ENCODE measurements at places on chromosomes 1 and 21.
A peak's percentile ranks its signal among the peaks of the same experiment; 100 is the strongest.

DNA sequence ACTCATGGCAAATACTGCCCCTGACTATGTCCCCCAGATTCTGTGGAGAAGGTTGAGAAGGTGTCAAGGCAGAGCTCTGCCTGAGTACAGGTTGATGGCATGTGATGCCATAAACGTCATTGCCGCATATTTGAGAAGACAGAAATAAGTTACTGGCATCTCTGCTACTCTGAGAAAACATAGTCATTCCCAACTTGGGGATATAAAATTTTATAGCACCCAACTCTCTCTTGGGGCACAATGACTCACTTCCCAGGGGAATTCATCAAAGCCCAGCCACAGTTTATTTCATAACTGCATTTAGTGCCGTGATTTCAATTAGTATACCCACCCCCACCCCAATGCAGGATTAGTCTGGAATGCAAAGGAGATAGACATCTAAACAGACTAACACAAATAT, 101.9 kb upstream of the TNR start:
- no peak for DNase-seq

DNA sequence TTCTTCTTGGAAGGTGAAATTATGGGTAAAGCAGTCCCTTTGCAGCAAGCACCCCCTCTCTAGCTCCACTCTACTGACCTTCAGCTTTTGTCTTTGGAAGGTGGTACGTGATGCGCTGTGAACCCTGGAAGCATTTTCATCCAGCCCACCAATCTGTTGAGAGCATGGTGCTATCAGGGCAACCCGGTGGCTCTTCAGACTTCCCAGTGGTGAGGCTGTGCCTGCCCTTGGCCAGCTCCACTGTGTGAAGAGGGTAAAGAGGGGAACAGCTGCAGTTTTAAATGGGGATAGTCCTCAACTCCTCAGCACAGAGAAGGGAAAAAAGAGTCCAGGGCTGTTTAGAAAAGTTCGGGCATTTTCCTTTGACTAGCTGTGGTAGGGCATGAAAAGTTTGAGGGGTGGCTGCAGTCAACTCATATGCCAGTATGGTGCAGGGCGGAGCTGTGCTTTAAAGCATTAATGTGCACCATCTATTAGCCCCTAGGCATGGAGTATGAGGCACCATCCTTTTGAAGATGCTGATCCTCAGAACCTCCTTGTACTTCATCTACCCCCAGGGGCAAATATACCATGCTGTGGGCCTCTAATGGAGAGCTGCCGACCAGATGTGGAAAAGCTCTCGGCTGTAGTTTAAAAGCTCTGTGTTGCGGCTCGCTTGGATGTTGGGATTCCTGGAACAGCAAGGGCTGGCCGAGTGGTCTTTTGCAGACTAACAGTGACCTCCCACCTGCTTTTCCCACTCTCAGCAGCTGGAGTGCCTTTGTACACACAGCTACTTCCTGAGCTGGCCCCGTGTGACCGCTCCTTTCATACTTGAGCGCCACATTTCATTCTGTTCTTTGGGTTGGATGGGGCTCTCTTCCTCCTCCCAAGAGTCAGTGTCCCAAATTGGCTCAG, 123.0 kb downstream of the PEX14 start:
- DNase-seq: no peak

DNA sequence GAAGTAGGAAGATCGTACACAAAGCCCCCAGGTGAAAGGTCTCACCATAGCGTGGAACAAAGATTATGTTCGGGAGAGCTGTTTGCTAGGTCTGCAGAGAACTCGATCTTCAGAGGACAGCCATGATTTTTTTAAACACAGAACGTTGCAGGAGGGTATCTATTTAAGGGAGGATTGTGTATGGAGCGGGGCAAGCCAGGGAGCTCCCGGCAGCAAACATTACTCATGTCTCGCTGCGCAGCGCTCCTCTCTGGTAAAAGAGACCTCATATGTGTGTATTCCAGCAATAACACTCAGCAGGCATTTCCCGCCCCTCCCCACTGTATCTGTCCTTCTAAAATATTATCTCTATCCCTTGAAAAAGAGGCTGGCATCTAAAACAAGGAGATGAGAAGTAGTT, 2.7 kb downstream of the GLIS1 start:
- no peak for DNase-seq

- DNase-seq: peak; percentile 62
Observed at GRCh38 chr1:27366411-27367159, at the start of gene MAP3K6. Gene MAP3K6 (minus strand): TSS chr1:27366961. CDS start chr1:27366597, 364 bp downstream.

- DNase-seq: no peak
Observed at GRCh38 chr1:238029126-238029525, 138.4 kb upstream of the ZP4 start.

- no peak for DNase-seq
Observed at GRCh38 chr1:93448292-93448982, 519 bp downstream of the FNBP1L start.

GRCh38 chr1:214236477-214236876, 44.5 kb upstream of the SMYD2 start:
- no peak for DNase-seq

GRCh38 chr1:23421753-23422240, 2.8 kb downstream of the TCEA3 start:
- DNase-seq: no peak

DNA sequence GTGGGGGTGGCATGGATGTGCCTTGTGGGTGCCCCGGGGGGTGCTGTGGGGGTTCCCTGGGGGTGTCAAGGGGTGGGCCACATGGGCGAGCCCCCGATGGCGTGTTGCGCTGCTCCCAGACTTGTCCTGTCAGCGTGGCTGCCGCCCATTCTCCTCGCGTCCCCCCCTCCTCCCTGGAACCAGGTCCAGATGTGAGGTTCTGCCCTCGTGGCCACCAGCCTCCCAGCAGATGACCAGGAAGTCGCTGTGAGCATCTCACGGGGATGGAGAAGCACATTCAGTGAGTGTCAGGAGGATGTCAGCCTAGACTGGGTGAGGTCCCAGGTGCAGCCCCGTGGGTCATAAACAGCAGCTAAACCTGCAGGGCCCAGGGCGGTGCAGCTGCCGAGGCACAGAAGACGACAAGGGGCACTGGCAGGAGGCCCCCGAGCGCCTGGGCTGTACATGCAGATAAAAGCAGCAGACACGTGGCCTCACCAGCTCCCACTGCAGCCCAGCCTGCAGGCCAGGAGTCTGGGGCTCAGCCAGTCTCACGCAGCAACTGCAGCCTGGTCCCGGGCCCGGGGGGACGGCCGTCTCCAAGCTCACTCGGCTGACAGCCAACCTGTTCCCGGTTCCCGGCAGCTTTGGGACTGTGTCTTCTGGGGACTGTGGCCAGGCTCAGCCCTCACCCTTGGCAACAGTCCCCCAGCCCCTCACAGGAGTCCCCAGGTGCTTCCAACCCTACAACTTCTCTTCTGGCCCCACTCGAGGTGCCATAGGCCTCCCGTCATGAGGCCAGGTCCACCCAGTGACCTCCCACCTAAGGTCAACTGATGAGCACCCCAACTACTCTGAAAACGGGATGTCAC, 17.5 kb upstream of the COL6A2 start:
- DNase-seq: no peak
